ENCODE measurements at places on chromosomes 3 and 15. TPM values are rescaled to one million over a fixed set of nuclear protein-coding genes. Genes with fewer than 3 reads are reported as not detected.

Gene PEX5L
- total RNA-seq, result not detected

Gene GPR62
- 0.08 TPM for total RNA-seq

Gene RNF168
- 11.8 TPM for total RNA-seq

Gene IQCF6
- not detected for total RNA-seq

Gene CCDC191
- total RNA-seq, result 0.65 TPM

Gene FRMD5
- total RNA-seq, result 0.24 TPM

Gene IL17RE
- 0.88 TPM for total RNA-seq

Gene ROBO2
- total RNA-seq, result 9.6 TPM

Gene DUOXA2
- not detected for total RNA-seq
